Stimulated activated CD8-positive, alpha-beta memory T cell treated with anti-CD3 and anti-CD28 coated beads, Interleukin-4, amount 100 ng/mL, for 4 hours (primary cell): ENCODE measurements at places on chromosomes 7 and 10.

DNA sequence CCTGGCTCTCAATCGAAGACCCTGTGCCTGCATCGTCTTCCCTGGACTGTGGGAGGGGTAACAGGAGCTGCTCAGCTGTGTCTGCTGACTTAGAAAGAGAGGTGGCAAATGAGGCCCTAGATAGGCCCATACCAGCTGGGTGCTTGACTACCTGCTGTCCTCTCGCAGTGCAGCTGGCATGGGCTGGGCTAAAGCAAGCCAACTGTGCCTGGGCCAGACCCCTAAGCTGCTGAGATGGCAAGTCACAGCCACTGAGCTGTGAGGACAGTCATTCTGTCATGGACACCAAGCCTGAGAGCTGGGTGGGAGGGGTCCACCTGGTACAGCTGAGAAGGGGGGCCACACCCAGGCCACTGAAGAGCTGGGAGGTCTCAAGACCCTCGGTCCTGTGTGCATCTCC, 45.8 kb upstream of the AQP1 start:
- DNase-seq = no peak

- DNase-seq = no peak
These were observed 144.9 kb downstream of the EGFR start for GRCh38 chr7:55163733-55164132.

DNA sequence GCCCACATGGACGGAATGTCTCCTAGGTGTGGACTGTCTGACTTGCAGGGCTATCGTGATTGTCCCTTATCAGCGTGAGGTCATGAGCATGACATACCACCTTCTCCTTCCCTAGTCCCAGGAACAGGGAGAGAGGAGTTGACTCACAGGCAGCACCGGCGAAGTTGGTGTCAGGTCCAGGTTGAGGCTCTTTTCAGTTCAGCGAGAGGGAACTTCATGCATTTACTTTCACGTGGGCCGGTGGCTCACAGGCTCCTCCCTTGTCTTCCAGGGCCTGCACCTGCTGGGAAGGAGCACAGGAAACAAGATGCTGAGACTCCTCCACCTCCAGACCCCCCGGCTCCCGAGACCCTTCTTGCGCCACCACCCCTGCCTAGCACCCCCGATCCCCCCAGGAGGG, 46.1 kb downstream of the PROSER2 start:
- DNase-seq = no peak

- no peak for DNase-seq
These were observed 70.2 kb downstream of the PIP4K2A start for GRCh38 chr10:22644222-22644621.

- DNase-seq = no peak
These were observed 33.5 kb upstream of the VPS41 start for GRCh38 chr7:38942431-38943051.
